Stimulated activated CD8-positive, alpha-beta memory T cell treated with anti-CD3 and anti-CD28 coated beads, Interleukin-15, amount 100 ng/mL, for 4 hours (primary cell): ENCODE measurements at places on chromosomes 2 and 18.
A peak's percentile ranks its signal among the peaks of the same experiment; 100 is the strongest.

- no peak for DNase-seq
Observed at GRCh38 chr2:207871506-207871905, 101.8 kb upstream of the FZD5 start.

- no peak for DNase-seq
Observed at GRCh38 chr2:152930501-152930900, 212.1 kb downstream of the ARL6IP6 start.

DNA sequence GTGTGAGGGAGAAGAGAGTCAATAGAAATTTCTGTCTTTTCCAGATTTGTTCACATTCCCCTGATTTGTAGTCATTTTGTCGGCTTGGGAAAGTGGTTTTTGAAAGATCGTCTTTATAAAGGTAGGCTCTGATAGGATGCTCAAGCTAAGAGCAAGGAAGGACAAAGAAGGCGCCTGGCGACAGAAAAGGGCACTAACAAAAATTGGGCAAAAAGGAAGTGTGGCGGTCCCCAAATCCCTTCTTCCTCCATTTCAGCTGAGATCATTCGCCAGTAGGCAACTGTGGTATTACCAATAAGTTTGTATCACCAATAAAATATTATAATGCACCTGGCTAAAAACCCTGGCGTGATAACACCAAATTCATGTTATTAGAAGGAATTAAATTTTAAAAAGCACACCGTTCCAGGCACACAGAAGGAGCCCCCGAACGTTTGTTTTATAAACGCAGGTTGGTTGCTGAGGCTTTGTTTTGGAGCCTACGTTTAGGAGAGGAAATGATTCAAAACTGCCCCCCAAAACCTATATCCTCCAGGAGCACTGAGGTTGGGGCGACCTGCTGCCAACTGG lies 756 bp upstream of the PTPN4 start:
- DNase-seq: no peak

GRCh38 chr2:74719066-74719465 lies 65.0 kb downstream of the SEMA4F start:
- no peak for DNase-seq

DNA sequence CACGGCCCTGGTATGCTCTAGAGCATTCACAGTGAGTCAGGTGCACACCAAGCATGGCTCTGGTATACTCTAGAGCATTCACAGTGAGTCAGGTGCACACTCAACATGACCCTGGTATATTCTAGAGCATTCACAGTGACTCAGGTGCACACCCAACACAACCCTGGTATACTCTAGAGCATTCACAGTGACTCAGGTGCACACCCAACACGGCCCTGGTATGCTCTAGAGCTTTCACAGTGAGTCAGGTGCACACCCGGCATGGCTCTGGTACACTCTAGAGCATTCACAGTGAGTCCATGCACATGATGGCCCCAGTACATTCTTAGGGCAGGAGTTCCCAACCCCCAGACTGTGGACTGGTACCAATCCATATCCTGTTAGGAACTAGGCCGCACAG lies 158.1 kb downstream of the EIPR1 start:
- no peak for DNase-seq

DNA sequence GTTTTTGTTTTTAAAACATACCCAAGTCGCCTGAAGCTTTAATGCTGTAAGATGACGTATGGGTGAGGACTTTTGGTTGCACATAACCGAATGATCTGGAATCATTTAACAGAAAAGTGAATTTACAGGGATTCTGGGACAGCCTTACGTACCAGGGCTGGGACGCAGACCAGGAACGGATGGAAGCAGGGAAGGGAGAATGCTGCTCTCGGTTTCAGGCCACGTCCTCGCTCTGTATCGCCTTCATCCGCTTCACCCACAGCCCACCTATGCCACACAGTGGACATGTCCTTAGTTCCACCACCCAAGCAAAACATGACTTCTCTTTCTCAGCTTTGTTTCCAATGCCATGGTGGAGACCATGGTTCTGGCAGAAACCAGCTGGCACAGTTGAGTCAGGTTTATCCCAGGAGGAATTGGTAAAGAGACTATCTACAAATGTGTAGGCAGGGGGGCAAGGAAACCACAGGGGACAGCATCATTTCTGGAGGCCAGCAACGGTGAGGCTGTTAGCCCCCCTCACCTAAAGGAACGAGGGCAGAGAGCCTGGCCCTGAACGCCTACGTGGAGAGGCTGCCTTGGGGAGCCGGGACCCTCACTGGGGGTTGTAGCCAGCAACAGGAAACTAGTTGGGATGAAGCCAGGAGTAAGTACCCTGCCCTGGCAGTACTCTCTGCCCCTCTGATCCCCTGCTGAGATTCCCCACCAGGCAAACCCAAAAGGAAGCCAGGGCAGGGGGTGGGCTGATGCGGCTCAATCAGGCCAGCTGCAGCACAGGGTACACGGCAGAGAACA lies 132.5 kb downstream of the NDUFA10 start:
- no peak for DNase-seq

DNA sequence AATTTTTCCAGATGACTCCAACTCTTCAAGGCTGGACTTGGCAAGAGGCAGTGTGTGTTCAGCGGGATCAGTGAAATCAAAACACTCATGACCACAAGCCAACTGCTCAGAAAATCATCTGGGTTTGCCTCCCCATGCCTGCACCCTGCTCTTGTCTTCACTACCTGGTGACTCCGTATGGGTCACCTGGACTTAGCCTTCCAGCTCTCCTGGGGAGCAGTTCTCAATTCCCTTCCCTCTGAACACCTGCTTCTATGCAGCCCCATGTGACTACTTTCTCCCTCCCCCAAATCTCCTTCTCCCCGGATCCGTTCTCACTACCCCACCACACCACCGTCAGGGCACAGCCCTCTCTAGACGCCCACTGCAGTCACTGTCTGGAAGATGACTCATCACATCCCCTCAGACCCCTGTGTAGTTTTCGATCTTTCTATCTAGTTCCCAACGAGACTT lies 130.2 kb upstream of the ID2 start:
- no peak for DNase-seq

- no peak for DNase-seq
Observed at GRCh38 chr2:100995309-100996075, 6.6 kb upstream of the RPL31 start.

GRCh38 chr18:32026491-32027086 lies 8.0 kb downstream of the RNF125 start:
- no peak for DNase-seq

GRCh38 chr2:178886006-178886405 lies 78.8 kb upstream of the TTN start:
- DNase-seq: no peak

DNA sequence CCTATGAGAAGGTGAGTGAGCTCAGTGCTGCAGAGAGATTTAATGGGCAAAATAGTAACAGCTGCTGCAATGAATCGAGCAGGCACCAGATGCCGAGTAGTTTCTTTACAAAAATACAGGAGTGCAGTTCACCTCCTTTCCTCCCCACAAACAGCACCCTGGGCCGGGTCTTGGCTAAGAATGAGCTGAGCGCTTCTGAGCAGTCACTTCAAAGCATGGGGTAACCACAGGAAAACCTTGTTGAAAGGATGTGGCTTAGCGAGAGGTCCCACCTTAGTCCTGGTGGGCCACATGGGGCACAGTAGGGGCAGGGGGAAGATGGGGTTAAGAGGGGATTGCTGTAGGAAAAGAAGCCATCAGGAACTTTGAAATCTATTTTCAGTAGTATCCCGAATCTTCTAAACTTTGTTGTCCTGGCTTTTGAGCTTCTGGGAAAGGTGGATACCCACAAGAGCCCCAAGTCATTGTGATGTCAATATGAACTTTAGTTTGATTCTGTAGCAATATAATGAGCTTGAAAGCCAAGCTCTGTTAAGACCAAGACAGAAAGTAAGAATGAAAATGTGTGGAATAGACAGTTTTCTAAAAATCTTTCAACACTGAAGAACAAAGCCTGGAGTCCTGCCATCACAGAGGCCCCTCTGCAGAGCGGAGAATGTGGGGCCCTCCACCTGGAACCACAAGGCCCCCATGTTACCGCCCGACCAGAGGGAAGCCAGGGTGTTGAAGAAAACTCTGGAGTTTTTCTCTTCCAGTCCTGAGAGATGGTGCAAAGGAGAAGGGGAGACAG lies 101.0 kb upstream of the ZNF236 start:
- no peak for DNase-seq

GRCh38 chr2:3176071-3176868 lies 201.3 kb downstream of the EIPR1 start:
- DNase-seq: no peak

DNA sequence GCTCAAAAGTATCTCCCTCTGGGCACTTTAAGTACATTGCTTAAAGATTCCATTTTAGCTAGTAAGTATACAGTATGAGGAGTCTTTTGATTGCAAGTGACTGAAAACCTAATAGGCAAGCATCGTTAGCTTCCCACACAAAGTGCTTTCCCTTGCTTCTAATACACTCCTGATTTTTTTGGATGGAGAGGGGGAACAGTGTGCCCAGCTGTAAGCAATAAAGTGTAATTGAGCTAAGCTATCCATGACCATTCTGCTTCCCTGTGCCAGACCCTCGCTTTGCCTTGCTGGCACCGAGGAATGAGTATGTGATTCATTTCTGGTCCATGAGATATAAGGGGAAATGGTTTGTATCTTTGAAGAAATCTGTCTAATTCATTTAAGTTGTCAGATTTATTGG lies 3.8 kb upstream of the ZNF24 start:
- DNase-seq: no peak

- DNase-seq: no peak
Observed at GRCh38 chr18:75083761-75084160, 125.2 kb downstream of the PTGR3 start.

GRCh38 chr2:34105006-34105767 lies 506.1 kb upstream of the FAM98A start:
- DNase-seq: no peak

DNA sequence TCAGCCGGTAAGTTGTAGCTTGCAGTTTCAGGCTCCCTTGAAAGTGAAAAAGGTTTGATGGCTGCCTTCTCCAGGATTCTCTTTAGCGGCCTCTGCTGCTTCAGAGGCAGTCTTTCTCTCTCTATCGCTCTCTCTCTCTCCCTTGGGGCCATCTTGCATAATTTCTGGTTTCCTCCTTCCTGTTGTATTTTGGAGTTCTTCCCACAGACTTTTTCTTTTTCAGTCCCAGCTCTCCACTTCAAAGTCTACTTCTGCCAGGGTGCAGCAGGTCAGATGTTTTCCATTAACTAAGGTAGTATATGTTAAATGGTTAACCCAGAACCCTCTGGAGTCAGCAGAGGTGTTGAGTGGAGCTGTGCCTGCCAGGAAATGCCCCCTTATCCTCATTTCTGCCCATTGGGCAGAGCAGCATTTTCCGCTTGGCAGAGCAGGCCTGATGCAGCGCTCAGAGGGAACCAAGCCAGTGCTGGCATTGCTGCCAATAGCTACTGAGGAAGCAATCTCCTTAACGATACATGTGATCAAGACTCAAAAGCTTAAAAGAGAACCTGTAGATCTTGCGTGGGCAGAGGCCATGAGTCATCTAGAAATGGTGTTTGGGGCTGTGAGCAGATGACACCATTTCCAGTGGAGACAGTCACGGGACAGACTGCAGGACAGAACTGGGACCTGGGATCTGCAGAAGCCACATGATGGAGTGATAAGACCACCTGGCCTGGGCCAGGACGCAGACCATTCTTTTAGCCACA lies 20.8 kb downstream of the DBI start:
- DNase-seq: no peak

DNA sequence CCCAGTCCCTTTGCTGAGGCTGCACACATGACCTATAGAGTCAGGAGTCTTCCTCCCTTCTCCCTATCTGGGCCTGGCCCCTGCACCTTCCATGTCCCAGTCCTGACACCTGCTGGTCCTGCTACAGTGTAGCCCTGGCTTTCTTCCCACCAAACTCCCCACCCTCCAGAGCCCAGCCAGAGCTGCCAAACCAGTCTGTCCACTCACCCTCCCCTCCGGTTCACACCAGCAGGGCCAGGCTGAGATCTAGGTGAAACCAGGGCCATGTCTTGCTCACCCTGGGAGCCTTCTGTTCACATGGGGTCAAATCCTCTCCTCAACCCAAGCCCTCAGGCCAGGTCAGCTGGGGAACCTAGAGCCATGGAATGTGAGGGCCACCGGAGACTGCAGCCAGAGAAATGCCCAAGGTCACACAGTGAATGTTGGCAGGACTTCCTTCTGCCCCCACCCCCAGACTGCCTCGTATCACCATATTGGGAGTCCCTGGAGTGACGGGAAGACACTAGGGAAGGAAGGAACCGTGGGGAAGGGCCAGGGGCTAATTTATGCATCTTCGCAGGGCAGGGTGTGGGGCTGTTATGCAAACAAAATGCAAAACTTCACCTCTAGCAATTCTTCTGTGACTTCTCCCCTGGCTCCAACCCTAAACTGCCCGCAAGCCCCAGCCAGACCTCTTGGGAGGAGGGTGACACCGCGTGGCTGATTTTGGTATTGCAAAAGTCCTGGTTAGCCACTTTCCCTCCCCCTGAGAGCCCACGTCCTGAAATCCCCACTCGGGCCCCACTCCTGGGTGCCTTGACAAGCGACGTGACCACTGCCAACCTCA lies 14.6 kb downstream of the TNS1 start:
- DNase-seq: peak; percentile 19

DNA sequence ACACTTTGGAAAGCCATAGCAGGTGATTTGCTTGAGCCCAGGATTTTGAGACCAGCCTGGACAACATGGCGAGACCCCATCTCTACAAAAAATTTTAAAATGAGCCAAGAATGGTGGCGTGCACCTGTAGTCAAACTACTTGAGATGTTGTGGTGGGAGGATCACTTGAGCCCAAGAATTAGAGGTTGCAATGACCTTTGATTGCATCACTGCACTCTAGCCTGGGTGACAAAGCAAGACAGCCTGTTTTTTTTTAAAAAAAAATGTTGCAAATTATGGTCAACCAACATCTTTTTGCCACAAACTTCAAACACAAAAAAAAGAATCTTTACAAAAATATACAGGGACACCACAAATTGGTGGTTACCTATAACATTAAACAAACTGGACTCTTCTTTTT lies 40.3 kb downstream of the MEX3C start:
- DNase-seq: no peak

GRCh38 chr18:35851286-35851970 lies 121.1 kb upstream of the RMP24 start:
- no peak for DNase-seq

DNA sequence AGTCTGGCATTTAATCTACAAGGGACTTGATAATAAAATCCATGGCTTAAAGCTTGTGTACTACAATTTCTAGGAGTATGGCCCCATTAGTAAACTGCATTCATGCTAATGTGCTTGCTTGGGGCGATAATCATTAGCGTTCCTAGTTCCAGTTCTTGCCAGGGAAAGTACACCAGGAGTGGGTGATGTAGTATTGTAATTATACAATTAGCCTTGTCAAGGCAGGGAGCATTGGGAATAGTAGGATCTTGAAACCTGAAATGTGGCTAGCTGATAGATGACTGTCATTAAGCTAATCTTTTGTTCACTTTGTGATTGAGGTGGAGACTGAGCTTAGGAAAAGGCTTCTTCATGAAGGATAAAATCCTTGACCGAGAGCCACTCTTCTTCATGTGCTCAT lies 989.2 kb downstream of the CPS1 start:
- no peak for DNase-seq
